ENCODE measurements at places on chromosomes 1 and 21. TPM values are rescaled to one million over a fixed set of nuclear protein-coding genes. Genes with fewer than 3 reads are reported as not detected.

DNA sequence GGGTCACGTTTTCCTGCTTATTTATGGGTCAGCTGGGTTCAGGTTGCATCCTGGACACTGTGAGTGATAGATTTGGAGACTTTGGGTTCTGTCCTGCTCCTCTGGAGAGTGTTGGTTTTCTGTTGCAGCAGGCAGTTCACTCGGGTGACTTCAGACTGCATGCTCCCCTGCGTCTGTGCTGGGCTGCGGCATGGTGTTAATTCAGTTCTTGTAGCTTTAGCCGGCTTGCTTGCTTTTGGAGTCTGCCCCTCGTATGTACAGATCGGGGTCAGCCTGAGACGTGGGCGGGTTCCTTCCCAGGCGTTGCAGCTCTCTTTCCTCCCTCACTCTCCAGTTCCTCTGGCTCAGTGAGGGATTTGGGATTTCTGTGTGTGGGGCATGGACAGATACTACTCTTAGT lies 38.0 kb downstream of the PCNT start:
- no peak for DNase-seq

GRCh38 chr1:208101661-208102431 lies 142.3 kb downstream of the PLXNA2 start:
- DNase-seq = no peak

KLHDC8A gene
- total RNA-seq = 1.0 TPM

DNA sequence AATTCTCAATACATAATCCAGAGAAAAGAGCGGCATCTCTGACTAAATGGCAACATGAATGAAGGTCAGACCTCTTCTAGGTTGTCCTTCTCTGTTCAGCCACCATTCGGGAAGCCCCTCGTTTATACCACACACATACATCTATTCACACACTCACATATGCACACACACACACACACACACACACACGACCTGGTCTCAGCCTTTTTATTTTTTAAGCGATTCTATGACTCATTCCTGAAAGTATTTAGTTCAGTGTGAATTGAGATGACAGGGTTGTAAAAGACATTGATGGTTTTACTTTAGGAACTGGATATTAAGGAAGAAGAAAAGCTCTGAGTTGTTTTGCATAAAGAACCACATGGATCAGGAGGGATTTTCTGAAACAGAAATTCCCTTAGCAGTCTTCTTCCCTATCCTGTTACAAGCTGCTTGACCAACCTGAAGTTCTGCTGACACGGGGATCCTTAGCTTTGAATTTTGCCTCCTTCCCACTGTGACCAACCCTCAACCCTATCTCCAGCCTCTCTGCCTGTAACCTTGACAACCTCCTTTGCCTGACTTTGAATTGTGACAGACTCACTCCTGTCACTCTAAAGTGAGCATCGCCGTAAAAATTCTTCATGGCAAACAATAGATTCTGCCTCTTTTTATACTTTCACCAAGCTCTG lies 383.1 kb upstream of the ESRRG start:
- DNase-seq = no peak

KLF17 gene
- 0.09 TPM for total RNA-seq

SELE gene
- total RNA-seq = not detected

CDCA8 gene
- 47.7 TPM for total RNA-seq

- DNase-seq = no peak
Observed at GRCh38 chr1:115300087-115300876, 37.8 kb downstream of the NGF start.

DNA sequence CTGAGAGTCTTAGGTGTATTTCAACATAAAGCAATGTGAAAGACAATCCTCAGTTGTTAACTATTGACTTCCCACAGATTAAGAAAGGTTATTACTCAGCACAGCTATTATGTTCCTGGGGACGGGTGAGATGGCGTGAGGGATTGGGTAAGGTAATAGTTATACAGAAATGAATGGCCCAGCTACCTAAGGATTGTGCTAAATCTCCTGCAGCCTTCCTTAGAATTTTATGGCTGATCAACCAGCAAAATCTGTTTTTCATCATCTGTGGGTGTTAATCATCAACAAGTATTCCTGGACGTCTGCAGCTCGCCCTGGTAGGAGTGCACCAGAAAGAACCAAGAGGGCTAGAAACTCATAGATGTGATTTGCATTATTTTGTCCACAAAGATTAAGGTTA lies 146.0 kb upstream of the IVNS1ABP start:
- DNase-seq = no peak

GRCh38 chr1:227742738-227743715 lies 7.8 kb downstream of the SNAP47 start:
- DNase-seq = no peak

DNA sequence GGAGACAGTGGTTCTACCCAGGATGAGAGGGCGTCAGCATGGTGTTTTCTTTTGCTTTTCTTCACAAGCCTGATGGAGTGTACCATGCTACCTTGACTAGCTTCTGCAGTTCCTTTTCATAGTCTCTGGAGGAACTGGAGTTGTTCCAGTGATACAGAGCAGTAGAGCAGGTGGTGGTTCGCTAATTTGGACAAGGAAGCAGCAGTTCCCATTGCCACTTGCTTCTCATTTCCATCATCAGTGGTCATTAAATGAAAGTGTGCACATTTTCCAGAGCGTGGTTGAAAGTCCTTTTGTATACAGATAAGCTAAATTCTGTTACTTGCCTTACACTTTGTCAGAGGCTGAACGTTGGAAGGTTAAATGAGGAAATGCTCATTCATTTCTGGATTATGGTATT lies 182.3 kb downstream of the C1orf21 start:
- no peak for DNase-seq

BEND5 gene
- total RNA-seq = 5.6 TPM

FCER1G gene
- total RNA-seq = 0.90 TPM

THEM5 gene
- total RNA-seq = not detected

DNA sequence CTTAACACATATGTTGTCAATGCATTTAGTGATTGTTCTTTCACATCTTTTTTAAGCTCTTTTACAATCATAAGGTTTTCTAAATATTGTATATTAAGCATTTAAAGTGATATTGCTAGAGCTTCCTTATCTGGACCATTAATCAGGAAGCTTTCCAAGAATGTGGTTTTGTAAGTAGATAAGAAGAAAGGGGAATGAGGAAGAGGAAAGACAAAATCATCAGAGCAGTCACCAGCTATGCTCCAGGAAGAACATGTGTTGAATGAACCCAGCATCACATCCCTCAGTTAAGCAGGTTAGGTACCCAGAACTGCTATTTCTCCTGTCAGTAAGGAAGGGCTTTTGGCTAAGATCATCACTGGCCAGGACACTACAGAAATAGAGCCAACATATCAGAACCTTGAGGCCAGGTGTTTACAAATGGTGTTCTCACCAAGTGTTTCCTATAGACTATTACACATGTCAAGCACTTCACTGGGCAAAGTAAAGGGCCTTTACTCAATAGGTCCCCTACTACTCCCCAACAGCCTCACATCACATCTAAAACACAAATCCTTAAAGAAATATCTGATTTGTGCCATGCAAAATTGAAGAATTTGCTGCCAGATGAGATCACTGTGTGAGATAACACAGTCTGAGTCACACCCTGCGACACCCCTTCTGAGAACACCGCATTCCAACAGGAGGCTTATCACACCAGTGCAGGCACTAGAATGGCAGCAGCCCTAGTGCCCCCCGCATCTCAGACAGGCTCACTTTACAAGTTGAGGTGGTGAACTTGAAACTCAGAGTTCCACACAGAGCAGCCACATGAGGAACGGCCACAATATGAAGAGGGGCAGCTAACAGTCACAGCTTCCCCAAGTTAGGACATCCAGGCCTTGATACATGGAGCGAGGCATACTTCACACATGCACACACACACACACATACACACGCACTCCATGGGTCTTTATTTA lies 1.8 kb upstream of the SPRR2A start:
- DNase-seq = no peak

DNA sequence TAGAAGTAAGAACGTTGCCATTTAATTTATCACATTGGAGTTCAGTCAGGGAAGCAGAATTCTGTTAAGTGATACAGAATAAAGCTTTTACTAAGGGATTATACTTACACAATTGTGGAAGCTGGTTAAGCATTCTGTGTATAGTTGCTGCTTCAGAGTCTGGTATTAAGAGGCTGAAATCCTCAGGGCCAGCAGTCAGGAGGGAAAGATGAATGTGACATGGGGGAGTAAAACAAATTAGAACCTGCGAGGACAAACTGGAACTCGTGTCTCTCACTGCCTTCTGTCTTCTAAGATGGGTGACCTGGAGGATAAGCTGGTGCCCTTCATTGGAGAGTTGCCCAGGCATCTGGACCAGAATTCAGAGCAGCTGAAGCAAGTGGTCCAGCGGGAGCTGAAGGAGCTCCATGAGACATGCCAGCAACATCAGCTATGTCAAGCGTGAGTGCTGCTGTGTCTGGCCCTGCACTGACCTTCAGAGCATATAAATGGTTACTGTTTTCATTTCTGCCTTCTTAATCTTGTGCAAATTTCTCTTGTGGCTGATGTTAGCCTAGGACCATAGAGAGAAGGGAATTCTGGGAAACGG lies 23.0 kb downstream of the MARK1 start:
- no peak for DNase-seq

GRCh38 chr21:29568020-29568697 lies 269.4 kb downstream of the BACH1 start:
- no peak for DNase-seq

DNA sequence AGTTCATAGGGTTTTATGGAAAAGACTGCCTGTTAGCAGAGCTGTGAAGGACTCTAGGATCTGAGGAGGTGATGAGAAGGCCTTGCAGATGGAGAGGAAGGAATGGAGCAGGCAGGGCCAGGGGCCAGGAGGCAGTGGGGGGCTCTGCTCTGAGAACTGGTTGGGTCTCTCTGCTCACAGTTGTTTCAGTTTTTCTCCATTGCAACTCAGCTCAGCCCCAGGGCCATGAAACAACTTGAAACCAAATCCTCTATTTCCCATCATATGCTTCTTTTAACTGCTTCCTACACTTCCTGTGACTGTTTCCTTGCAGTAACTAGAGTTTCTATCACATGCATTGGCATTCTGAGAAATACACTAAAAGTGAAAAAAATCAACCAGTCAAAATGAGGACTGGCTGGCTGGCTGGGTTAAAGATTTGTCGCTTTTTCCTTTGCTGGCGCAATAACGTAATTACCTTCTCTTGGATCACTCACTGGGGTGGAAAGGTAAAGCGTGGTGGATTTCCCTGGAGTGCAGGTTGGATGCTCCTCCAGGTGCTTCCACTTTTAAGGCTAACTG lies 172.0 kb downstream of the CDC7 start:
- DNase-seq = no peak

ARID1A gene
- 147 TPM for total RNA-seq

CELA3B gene
- total RNA-seq = not detected

DNA sequence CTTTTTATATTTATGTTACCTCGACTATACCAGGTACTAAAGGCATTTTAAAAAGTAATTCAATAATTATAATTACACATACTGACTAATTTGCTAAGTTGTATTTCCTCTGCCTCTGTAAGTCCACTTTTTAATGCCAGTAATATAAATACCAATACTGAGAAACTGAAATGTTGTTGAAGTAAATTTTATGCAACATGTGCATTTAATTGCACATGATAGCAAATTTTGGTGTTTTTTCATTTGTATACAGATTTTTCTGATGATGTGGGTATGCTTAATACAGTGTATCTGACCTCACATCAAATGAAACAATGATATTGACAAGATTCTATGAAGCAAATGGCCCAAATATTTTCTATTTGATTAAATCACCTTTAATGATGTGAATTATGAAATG lies 1531.6 kb downstream of the KCNT2 start:
- no peak for DNase-seq

- DNase-seq = no peak
Observed at GRCh38 chr1:38250356-38250755, 203.8 kb upstream of the POU3F1 start.

GRCh38 chr1:54156201-54156600 lies 3.4 kb upstream of the CDCP2 start:
- DNase-seq = no peak

RGS8 gene
- 0.07 TPM for total RNA-seq

UMODL1 gene
- total RNA-seq = not detected

GRCh38 chr1:209911746-209912145 lies 26.3 kb upstream of the SYT14 start:
- no peak for DNase-seq

LDLRAP1 gene
- total RNA-seq = 15.7 TPM

RPE65 gene
- not detected for total RNA-seq

ZNF683 gene
- not detected for total RNA-seq

DNA sequence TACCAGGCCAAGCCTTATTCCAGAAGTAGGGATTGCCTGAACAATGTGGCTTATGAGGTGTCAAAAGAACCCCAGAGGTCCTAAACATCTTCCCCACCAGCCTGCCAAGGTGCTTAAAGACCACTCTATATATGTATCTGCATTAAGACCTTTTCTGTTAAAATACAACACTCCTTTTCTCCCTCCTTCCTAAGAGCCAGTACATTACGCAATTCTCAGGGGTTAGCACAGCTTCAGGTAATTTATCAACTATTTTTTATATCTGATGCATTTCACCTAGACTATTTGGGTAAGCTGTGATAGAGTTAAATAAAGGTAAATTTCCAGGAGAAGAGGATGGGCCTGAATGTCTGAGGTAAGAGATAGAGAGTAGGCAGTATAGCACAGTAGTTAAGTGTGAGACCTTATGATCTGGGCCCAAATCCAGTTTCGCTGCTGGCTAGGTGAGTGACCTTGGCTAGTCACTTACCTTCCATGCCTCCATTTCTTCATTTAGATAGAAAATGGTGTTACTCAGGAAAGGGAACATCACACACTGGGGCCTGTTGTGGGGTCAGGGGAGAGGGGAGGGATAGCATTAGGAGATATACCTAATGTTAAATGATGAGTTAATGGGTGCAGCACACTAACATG lies 5.1 kb upstream of the CCN1 start:
- DNase-seq = no peak

DNA sequence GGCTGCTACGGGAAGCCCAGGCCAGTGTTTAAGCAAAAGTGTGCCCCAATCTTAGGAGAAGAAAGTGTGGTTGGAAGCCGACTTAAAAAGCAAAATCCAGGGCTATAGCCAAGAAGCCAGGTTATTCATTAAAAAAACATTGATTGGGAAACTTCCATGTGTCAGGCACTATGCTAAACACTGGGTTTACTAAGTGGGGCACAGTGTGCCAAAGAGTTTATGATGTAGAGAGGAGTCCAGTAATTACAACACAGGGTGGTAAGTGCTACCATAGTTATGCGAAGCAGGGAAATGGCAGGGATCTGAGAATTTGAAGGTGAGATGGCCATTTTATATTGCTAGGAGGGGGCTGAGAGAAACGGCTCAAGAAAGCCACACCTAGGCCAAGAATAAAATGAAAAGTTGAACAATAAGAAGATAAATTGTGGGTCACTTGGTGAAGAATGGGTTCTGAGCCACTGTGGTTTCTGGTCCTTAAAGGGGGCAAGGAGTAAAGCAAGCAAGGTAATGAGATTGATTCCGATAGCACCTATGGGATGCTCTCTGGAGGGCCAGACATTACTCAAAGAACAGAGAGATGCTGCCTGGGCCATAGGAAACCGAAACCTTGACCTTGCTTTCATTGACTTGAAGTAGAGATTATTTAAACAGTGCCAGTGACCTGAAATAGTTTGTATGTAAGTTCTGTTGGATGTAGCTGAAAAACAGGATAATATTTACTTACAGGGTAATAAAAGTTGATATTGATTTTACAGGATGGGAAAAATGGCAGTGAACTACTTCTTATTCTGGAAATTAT lies 177.8 kb downstream of the GIPC2 start:
- no peak for DNase-seq

All from H9 (cell line).